ENCODE measurements at places on chromosomes 3 and 15. TPM values are rescaled to one million over a fixed set of nuclear protein-coding genes. Genes with fewer than 3 reads are reported as not detected.

- no peak for DNase-seq
Observed at GRCh38 chr15:50531163-50531562, 15.3 kb downstream of the USP50 start.

- DNase-seq = no peak
Observed at GRCh38 chr3:155412904-155413303, 119.4 kb upstream of the STRIT1 start.

DNA sequence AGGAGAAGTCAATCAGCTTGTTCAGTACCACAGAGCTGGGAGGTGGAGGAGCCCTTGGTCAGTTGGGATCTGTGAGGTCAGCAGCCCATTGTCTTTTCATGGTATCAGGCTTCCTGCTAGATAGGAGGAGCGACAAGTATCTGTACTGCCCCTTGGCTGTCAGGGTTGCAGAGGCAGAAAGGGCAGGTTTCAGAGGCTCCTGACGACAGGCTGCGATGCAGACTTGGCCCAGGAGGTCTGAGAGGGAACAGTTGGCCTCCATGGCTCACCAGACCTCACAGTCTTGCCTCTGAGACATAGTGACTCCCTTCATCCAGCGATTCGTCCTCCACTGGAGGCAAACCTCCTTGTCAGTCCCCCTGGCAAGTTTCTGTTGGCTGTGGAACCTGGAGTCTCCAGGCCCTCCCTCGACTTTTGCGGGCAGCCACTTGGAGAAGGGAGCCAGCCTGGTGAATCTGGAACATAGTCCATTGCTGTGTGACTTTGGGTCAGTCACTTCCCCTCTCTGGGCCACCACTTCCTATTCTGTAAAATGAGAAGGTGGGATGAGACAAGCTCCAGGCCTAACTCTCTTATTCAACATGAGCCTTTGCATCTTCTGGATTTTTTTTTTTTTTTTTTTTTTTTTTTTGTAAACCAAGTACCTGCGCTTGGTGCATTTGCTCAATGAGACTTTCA lies 177.9 kb upstream of the TLE3 start:
- no peak for DNase-seq

DNA sequence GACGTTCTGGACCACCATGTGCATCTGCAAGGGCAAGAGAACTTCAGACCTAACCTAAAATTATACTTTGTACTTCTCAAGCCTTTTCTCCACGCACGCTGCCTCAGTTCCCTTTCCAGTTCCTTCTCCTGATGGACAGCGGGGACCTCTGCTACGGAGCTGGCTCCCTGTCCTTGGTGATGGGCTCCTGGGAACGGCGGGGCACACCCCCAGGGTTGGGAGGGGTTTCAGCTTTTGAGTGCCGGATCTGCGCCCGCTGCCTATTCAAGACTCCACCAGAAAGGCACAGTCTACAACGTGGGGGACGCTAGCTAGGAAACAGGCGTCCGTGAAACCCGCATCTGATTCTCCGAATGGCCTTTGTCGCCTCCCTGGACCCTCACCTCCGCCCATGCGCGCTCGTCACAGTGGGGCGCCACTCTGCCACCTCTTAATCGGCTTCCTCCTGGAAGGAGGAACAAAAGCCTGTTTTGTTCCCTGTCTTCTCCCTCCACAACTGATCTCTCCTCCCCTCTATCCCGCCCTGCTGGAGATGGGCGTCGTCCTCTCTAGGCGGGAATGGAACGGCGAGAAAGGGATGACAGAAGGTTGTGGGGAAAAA lies 2.2 kb downstream of the GPR149 start:
- DNase-seq = no peak

DNA sequence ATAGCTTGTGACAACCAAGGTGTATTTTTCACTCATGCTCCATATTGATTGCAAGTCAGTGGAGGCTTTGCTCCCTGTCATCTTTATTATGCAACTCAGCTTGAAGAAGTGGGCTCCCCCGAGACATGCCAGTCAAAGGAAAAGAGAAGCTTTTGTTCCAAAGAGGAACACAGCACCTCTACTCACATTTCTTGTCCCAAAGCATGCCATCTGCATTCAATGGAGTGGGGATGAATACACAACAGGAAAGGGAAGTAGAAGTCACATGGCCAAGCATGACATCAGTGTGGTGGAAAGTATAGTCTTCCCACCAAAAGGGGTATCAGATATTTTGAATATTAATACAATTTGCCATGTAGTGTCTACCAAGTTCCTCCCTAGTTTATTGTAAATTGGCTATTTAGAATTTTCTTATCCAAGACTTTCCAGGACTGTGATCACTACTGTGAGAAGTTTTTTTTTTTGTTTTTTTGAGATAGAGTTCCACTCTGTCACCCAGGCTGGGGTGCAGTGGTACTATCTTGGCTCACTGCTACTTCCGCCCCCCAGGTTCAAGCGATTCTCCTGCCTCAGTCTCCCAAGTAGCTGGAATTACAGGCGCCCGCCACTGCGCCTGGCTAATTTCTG lies 114.5 kb downstream of the GMPS start:
- no peak for DNase-seq

ARL6 gene
- total RNA-seq = 5.8 TPM

ZNF770 gene
- total RNA-seq = 32.5 TPM
